Fibroblast of upper back skin (primary cell): ENCODE measurements at places on chromosomes 5 and 9.

DNA sequence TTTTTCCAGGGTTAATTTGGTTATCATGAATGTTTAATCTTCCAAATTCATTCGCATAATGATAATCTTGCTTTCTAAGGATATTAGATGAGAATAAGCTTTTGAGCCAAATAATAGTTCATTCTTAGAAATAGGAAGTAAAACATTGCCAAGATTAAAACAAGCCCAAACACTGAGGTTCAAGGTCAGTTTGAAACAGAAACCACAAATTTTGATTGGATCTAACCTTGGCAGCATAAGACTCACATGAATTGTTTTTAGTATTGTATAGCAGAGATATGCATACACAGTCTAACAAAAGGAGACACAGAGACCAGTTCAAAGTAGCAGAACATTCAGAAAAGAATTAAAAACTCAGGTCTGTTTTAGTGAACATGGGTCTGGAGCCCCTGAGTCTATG is 43.4 kb upstream of the VCAN start:
- DNase-seq = no peak

GRCh38 chr5:15472116-15472515 is 27.9 kb upstream of the FBXL7 start:
- no peak for DNase-seq

- peak; percentile 83 for DNase-seq
These were observed 13.1 kb upstream of the DCAF12 start for GRCh38 chr9:34139477-34140146.

DNA sequence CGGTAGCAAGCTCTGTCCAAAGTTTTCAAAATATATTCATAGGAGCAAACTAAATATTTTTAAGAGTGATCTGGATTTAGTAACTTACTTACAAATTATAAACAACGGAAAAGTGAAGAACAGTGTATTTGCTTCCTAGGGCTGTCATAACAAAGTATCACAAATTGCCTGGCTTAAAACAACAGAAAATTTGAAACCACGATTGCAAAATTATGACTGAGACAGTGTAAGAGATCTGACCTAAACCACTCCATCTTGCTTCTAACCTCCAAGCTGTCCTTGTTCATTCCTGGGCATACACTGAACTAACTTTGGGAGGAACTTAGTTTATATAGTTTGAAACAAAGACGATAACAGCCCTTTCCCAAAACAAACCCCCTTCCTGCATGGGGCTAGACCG is 202.0 kb upstream of the CDH6 start:
- no peak for DNase-seq

DNA sequence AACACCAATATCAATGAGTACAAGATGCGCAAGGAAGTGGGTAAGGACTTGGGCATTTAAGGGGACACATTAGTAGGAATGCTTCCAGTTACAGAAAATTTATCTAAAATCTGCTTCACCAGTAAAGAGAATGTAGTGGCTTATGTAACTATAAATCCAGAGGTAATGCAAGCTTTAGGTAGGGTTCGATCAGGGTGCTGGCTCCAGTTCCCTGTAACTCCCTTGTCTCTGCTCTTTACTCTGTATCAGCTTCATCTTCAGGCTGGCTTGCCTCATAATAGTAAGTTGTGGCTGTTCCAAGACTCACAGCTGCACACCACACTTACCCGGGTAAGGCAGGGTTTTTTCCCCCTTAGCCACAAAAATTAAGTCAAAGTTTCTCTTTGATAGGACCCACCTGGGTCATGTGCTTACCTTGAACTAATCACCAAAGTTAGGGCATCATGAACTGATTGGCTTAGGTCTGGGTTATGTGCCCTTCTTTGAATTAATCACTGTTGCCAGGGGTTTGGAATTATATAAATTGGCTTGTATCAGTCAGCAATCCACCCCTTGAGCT is 35.5 kb downstream of the ARHGEF37 start:
- no peak for DNase-seq

DNA sequence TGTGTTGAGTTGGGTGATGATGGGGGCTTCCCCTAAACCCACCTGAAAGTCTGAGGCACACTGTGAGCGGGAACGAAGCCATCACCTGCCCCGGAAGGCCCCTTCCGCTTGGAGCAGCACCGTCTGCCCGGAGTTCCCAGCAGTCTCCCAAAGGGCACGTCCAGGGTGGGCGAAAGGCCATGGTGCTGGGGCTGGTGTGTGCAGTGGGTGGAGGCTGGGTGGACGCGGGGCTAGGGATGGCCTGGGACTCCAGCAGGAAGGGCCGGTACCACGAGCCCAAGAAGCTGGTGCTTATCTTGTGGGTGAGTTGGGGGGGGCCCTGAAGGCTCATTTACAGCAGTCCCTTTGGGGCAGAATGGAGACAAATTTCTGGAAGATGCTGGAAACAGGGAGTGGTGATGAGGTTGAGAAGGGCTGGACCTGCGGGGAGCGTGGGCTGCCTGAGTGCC is 4.6 kb downstream of the FLT4 start:
- no peak for DNase-seq
